ENCODE measurements at places on chromosomes 7 and 10. TPM values are rescaled to one million over a fixed set of nuclear protein-coding genes. Genes with fewer than 3 reads are reported as not detected.

HIPK2 gene
- 19.5 TPM for total RNA-seq

OR6B1 gene
- not detected for total RNA-seq

LEP gene
- not detected for total RNA-seq

NPC1L1 gene
- not detected for total RNA-seq

GRCh38 chr7:30596014-30596641 lies 1.4 kb downstream of the GARS1 start:
- no peaks in the 10 kb centered on the region for H3K27me3 ChIP-seq
- no peak for DNase-seq
- H3K4me1 ChIP-seq: peaks cover 31% of the 10 kb centered on the region

- H3K27me3 ChIP-seq: peaks cover 3% of the 10 kb centered on the region
- peaks cover 5% of the 10 kb centered on the region for H3K36me3 ChIP-seq
- H3K27ac ChIP-seq: no peak overlapping the region
- DNase-seq: no peak
- peaks cover under 1% of the 10 kb centered on the region for H3K4me1 ChIP-seq
- no peak overlapping the region for H3K4me3 ChIP-seq
Observed at GRCh38 chr10:4170633-4171314, 385.8 kb upstream of the KLF6 start.

- peak overlapping the region; percentile 54 for H3K4me3 ChIP-seq
- DNase-seq: no peak
- H3K4me1 ChIP-seq: peaks cover 35% of the 10 kb centered on the region
- peaks cover 17% of the 10 kb centered on the region for H3K36me3 ChIP-seq
- H3K27ac ChIP-seq: peak overlapping the region; percentile 87
Observed at GRCh38 chr7:17402628-17403278, 104.3 kb downstream of the AHR start.

Measured in activated naive CD8-positive, alpha-beta T cell treated with anti-CD3 and anti-CD28 coated beads, Interleukin-2, amount 10 ng/mL, durations not matched to agents 7 days and 5 days (primary cell).